A549 treated with RU486 at 1 μM for 4 hours (cell line): ENCODE measurements at places on chromosomes 6 and 20. TPM values are rescaled to one million over a fixed set of nuclear protein-coding genes. Genes with fewer than 3 reads are reported as not detected.

SPAG4 gene
- 3.6 to 6.0 TPM (median 4.5 TPM) in 5 replicates for total RNA-seq

BPI gene
- not detected in 5 replicates for total RNA-seq

TRIM40 gene
- total RNA-seq = not detected in 5 replicates

C6orf15 gene
- total RNA-seq = not detected in 5 replicates

CCND3 gene
- total RNA-seq = 116 to 179 TPM (median 176 TPM) in 5 replicates

KCNK5 gene
- 1.0 to 1.7 TPM (median 1.4 TPM) in 5 replicates for total RNA-seq

LRRN4 gene
- total RNA-seq = 0.07 to 0.08 TPM in 2 of 5 replicates, not detected in the others

CYP21A2 gene
- total RNA-seq = not detected in 5 replicates

PPP1R3G gene
- total RNA-seq = 1.2 to 2.0 TPM (median 1.6 TPM) in 5 replicates

EYA2 gene
- total RNA-seq = 2.2 to 3.0 TPM (median 2.9 TPM) in 5 replicates

CLDN20 gene
- not detected in 5 replicates for total RNA-seq

SLC17A1 gene
- 0.08 to 0.10 TPM in 2 of 5 replicates, not detected in the others for total RNA-seq

CNBD2 gene
- total RNA-seq = 4.3 to 5.9 TPM (median 5.2 TPM) in 5 replicates

CCN2 gene
- total RNA-seq = 22.3 to 35.2 TPM (median 29.9 TPM) in 5 replicates

PSORS1C2 gene
- total RNA-seq = not detected in 5 replicates

ATP6V1G2 gene
- total RNA-seq = 0.48 to 0.86 TPM (median 0.65 TPM) in 5 replicates

PGC gene
- not detected in 5 replicates for total RNA-seq

LPA gene
- 0.09 to 0.10 TPM in 2 of 5 replicates, not detected in the others for total RNA-seq

CENPQ gene
- 3.4 to 8.9 TPM (median 8.2 TPM) in 5 replicates for total RNA-seq

LBP gene
- total RNA-seq = 0.98 to 1.4 TPM (median 1.1 TPM) in 5 replicates

MROH8 gene
- 0.81 to 2.2 TPM (median 1.0 TPM) in 5 replicates for total RNA-seq

MLIP gene
- not detected in 5 replicates for total RNA-seq

COX4I2 gene
- not detected in 5 replicates for total RNA-seq

CCN6 gene
- total RNA-seq = not detected in 5 replicates
